ENCODE measurements at places on chromosomes 11 and 22.

DNA sequence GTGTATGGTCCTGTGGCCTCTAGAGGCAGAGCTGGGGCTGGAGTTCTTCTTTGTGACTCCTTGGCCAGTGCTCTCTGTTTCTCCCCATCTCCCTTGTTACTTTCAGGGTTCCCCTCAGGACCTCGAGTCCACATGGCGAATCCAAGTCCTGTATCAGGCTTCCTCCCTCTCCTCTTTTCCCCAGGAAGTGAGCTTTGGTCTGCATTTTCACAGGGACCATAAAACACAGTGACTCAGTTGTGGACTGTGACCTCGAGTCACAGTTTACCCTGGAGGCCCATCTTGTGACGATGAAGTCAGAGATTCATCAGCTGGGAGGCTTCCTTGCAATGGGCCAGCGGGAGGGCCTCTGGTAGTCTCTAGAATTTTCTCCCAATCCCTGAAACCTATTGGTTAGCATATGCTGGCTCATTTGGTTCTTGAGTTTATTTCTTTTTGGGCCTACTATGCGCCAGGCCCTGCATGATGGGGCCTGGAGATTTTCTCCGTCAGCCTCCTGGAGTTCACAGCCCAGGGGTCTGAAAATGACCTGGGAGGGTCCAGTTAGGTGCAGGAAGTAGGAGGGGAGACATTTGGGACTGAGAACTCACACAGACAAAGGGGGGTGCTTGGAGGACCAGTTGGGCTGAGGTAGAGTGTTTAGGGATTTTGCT, 100.8 kb downstream of the KIAA1671 start:
- DNase-seq = no peak

GRCh38 chr11:1757861-1758610, 5.7 kb downstream of the CTSD start:
- peak; percentile 72 for DNase-seq

GRCh38 chr11:57116654-57117053, 65.1 kb upstream of the LRRC55 start:
- DNase-seq = peak; percentile 13

GRCh38 chr11:47552056-47552565, 821 bp downstream of the CELF1 start:
- DNase-seq = no peak

GRCh38 chr22:39289533-39289932, 29.9 kb downstream of the RPL3 start:
- DNase-seq = no peak

DNA sequence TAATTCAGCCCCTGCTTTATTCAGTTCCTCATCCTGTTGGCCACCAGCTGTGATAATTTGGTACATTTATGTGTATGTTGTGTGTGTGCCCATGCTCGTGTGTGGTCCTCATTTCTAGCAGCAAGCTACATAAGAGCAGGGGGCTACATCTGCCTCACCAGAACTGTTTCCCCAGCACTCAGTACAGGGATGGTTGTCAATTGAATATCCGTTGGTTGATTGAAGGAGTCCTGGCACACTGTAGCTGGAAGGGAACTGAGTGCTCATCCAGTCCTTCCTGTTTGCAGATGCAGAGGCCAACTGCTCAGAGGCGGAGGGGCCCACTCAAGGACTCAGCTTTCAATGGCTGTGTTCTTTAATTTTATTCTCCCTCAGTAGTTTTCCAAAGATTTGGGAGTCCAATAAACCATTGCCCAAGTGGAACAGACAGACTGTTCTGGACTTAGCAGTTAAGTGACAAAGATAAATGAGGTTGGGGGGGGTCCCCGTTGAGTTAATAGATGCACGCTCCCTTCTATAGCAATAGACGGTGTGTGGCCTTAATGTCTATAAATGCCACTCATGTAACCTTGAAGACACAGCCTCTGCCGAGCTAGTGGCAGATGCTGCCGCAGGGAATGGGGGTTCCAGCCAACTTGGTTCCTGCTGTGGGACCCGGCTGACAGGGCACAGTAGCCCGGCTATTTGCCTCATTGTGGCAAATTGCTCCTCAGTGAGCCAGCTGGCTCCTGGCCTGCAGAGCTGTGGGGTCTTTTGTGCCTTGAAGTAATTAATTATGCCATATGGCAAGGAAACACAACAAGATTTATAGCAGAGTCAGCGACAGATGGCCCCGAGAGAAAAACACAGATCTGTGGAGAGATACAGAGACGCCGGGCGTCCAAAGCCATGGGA, 71.4 kb upstream of the GRK3 start:
- DNase-seq = peak; percentile 14

- no peak for DNase-seq
Observed at GRCh38 chr22:32744176-32744959, 57.1 kb upstream of the TIMP3 start.

GRCh38 chr11:9315078-9315688, 790 bp upstream of the TMEM41B start:
- no peak for DNase-seq

DNA sequence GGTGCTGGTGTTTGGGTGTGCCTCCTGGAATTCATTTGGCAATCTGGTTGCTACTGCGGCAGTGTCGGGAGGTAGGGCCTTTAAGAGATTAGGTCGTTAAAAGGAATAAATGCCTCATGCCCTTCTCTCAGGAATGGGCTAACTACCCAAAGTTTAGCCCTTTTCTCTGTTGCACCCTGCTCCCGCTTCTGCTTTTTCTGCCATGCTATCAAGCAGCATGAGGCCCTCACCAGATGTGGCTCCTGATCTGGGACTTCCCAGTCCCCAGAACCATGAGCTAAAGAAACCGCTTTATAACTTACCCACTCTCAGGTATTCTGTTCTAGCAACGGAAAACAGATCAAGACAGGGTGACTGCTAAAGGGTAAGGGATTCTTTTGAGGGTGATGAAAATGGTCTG, 6.3 kb downstream of the EIF3D start:
- no peak for DNase-seq

- no peak for DNase-seq
Observed at GRCh38 chr11:61764606-61765260, 12.3 kb downstream of the MYRF start.

DNA sequence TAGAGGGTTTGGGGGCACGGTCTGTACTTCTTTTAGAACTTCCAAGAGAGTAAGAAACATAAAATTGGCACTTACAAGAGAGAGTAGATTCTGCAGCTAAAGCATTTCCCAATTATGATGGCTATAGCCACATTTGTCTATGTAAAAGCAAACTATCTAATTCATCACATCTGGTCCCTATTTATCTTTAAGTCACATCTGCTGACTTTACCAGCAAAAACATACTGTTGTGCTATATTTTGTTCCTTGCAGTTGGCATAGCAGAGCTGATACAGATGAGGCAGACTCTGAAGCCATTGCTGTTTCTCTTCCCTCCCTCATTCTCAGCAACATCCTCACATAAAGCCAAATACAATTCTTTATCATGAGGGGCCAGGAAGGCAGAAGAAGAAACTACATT, 1533.5 kb upstream of the RAG2 start:
- DNase-seq = no peak

DNA sequence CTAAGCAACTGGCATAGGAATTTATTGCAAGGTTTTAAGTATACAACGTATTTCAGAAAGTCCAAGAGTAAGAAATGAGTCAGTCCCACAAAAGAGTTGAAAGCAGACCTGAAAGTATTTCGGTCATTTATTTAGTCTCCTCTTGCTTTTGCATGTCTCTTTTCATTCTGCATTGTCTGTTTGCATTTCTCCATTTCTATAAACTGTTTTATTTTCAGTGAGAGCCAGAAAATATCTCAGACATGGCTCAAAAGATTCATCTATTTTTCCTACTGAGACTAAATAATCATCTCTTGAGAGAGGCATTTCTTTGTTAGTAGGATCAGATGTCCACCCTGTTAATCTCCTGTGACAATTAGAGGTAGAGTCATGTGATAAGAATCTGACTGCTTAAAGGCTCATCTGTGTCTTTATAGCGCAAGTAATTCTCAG, 219.1 kb upstream of the CCDC179 start:
- no peak for DNase-seq

- DNase-seq = peak; percentile 94
Observed at GRCh38 chr11:73384872-73385689, 8.9 kb downstream of the RELT start.

- DNase-seq = no peak
Observed at GRCh38 chr11:79374727-79375126, 66.1 kb downstream of the TENM4 start.

DNA sequence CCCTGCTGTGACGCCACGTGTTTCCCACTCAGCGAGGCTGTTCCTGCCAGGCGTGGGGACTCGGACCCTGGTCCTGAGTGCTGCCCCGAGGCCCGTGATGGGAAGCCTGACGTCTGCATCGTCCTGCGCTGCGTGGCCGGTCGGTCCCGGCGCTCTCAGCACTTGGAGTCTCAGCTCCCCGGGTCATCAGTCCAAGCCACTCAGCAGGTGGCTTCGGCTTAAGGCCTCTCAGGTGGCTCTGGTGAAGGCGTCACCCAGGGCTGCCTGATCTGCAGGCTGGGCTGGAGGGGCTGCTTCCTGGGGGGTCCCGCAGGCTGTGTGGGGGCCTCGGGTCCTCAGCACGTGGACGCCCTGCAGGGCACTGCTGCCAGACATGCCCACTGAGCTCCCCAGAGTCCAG, 35.3 kb downstream of the BRSK2 start:
- DNase-seq = no peak

- DNase-seq = no peak
Observed at GRCh38 chr11:121365304-121365703, 72.7 kb downstream of the SC5D start.

- no peak for DNase-seq
Observed at GRCh38 chr22:25629613-25630012, 65.1 kb downstream of the GRK3 start.

DNA sequence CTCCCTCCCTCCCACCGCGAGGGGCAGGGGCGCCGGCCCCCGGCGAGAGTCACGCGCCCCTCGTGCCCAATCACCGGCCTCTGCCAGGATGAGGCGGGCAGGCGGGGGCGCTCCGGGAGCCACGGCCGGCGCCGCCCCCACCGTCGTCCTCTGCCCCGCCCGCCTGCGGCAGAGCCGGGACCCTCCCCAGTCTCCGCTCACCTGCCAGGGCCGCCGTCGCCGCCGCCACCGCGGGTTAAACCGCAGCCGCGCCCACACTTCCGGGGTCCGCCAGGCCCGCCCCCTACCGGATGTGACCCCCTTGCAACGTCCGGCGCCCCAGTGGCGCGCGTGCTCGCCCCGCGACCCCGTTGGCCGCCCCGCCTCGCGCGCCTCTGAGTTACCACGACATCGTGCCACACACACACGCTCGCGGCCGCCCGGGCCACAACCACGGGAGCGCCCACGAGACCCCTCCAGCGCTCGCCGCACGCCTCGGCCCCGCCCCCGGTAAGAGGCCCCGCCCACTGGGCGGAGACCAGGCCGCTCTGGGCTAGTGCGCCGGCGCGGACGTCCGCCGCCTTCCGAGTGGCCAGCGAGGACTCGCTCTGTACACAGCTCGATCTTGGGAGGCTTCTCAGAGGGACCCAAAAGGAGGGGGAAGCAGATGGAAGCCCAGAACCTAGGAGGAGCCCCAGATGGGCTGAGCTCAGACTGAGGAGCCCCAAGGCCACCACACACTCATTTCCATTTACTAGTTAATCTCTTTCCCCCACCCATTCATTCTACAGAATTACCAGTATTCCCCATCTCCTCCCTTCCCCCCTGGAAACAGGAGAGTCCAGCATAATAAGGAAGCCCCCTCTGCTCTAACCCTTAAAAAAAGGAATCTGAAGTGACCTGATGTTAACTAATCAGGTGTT, at the start of gene VPS37C:
TSS of gene VPS37C (minus strand) at position 237 of the 902 bp plus-strand sequence. CDS start 22,597 bp downstream, outside the sequence.
- peak; percentile 93 for DNase-seq

- no peak for DNase-seq
Observed at GRCh38 chr22:48722661-48723060, 1105.0 kb downstream of the BRD1 start.

Measured in KG1 (cell line).